ENCODE measurements at places on chromosomes 5 and 9. TPM values are rescaled to one million over a fixed set of nuclear protein-coding genes. Genes with fewer than 3 reads are reported as not detected.

DNA sequence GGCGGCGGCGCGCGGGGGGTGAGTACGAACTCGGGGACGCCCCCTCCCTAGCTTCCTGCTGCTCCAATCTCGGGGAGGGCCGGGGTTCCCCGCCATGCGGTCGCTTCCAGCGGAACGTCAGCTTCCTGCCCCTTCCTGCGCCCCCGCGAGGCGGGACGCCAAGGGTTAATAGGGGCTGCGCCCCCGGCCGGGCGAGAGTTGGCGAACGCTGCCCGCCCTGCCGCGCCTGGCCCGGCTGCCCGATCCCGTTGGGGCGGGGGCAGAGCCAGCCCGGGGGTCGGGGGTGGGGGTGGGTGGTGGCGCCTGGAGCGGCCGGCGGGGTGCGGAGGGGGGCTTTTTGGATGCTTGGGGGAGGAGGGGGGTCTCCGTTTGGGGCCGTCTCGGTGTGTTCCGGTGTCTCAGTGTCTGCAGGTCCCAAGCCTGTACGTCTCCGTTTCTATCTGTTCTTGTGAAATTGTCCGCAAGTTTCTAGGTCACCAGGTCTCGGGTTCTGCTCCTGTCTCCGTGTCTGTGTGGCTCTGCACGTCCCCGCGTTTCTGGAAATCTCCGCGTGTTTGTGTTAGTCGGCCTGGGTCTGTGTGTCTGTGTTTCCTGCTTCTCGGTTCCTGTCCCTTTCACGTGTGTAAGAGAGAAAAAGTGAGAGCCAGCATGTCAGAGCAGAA, 789 bp downstream of the COL27A1 start:
- no peak for DNase-seq
- H3K27ac ChIP-seq: no peak overlapping the region
- H3K36me3 ChIP-seq: no peaks in the 10 kb centered on the region
- H3K4me3 ChIP-seq: no peak overlapping the region

Gene C5orf52
- not detected for total RNA-seq

DNA sequence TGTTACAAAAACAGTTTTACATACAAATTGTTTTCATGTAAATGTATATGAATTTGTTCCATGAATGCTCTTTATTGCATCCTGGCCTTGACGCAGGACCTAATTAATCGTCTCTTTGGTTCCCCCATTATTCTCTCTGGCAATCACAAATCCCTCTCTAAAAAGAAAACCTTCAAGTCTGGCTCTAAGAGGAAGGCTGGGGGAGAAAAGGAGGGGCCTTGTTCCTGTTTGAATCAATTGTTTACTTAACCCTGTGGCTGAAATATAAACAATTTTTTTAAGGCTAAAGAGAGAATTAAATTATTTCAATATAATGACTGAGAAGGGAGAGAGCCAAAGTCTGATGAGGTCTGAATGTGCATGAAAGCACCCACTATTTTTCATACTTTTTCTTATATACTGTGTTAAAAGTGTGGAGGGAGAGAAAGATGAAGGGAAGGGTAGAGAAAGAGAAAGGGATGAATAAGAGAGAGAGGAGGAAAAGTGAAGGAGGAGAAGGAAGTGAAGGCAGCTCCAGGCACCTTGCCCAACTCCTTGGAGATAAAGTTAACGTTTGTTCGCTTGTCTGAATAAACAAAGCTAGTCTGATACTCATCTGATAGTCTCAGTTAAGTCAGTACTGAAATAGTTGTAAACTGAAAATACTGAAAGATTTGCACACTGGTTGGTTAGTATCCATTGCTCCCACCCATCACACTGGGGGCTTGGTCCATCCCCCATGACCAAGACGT, 116.4 kb upstream of the SPDL1 start:
- no peaks in the 10 kb centered on the region for H3K4me1 ChIP-seq
- no peaks in the 10 kb centered on the region for H3K36me3 ChIP-seq
- H3K4me3 ChIP-seq: no peak overlapping the region
- no peak overlapping the region for H3K27ac ChIP-seq
- H3K27me3 ChIP-seq: no peaks in the 10 kb centered on the region
- DNase-seq: no peak

GRCh38 chr5:139849942-139850341, 54.3 kb downstream of the PSD2 start:
- no peak overlapping the region for H3K27ac ChIP-seq
- H3K4me1 ChIP-seq: peaks cover 8% of the 10 kb centered on the region
- no peak for DNase-seq
- H3K36me3 ChIP-seq: no peaks in the 10 kb centered on the region

DNA sequence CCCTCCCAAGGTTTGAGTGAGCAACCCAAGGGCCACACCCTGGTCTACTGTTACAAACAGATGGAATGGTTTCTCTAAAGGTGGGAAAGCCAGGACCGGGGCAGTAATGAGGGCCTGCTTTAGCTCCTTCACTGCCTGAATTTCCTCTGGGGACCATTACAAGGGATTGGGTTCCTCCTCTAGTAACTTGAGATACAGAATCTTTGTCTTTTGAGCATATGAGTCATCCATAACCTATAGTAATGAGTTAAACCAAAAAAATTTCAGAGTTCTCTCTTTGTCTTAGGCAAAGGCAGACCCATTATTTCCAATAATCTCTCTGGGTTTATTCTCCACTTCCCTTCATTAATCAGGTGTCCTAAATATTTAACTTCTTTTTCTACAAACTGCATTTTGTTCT, 618.8 kb downstream of the HINT1 start:
- H3K27ac ChIP-seq: no peak overlapping the region
- DNase-seq: no peak
- no peaks in the 10 kb centered on the region for H3K4me1 ChIP-seq

DNA sequence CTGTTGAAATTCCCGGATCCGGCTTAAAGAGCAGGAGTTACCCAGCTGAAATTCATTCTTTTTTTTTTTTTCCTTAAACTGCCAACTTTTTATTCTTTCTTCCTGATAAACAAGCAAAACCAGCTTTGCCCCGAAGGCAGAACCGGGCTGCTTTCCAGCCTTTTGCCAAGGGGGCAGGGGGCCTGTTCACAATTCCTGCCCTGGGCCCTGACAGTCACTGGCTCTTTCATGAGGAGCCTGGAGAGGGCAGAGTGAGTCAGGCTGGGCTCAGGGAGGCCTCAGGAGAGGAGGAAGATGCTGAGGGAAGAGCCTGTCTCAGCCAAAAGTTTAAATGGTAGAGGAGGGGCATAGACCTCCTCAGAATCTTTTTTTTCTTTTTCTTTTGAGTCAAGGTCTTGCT, 4.8 kb downstream of the GLIPR2 start:
- no peak overlapping the region for H3K4me3 ChIP-seq
- peaks cover 94% of the 10 kb centered on the region for H3K4me1 ChIP-seq
- no peaks in the 10 kb centered on the region for H3K36me3 ChIP-seq
- no peaks in the 10 kb centered on the region for H3K27me3 ChIP-seq
- H3K27ac ChIP-seq: peak overlapping the region; percentile 73
- DNase-seq: no peak

Gene OTP
- not detected for total RNA-seq

Gene TAS2R1
- not detected for total RNA-seq

Gene PRUNE2
- total RNA-seq: 0.22 TPM

- H3K4me1 ChIP-seq: peaks cover 36% of the 10 kb centered on the region
- H3K27me3 ChIP-seq: no peaks in the 10 kb centered on the region
- no peak overlapping the region for H3K27ac ChIP-seq
- no peak overlapping the region for H3K4me3 ChIP-seq
These were observed 93.9 kb upstream of the LMX1B start for GRCh38 chr9:126519660-126520420.

GRCh38 chr5:10579536-10580521, 16.0 kb downstream of the ANKRD33B start:
- H3K27me3 ChIP-seq: no peaks in the 10 kb centered on the region
- H3K27ac ChIP-seq: no peak overlapping the region
- H3K4me3 ChIP-seq: no peak overlapping the region
- peaks cover 30% of the 10 kb centered on the region for H3K4me1 ChIP-seq

DNA sequence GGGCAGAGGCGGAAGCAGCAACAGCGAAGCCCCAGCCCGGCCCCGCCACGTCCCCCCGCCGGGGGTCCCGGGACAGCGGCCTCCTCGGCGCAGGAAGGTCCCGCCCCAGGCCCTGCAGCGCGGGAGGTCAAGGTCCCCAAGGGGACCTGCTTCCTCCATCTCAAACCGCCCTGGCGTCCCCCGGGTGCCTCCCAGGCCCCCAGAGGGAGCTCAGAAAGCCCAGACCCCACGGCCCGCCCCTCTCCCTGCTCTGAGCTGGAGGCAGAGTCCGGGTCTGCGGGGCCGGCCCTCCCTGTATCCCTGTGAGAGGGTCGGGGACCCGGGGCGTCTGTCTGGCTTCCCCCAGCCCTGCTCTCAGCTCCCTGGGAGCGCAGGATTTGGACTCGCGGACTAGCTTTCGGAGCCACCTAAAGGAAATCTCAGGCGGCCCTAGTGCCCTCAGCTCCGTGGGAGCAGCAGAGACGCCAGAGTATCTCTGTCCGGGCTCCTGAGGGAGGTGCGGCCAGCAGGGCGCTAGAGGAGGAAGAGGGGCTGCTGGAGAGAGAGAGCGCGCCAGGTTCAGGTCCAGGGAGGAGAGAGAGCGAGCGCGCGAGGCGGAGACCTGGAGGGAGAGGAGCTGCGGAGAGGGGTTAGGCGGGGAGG, 30.7 kb downstream of the EXOC3 start:
- no peaks in the 10 kb centered on the region for H3K36me3 ChIP-seq
- H3K27me3 ChIP-seq: no peaks in the 10 kb centered on the region
- H3K4me3 ChIP-seq: peak overlapping the region; percentile 62
- DNase-seq: peak; percentile 34
- peak overlapping the region; percentile 62 for H3K27ac ChIP-seq

Gene SYK
- total RNA-seq: 0.76 TPM

GRCh38 chr5:33423018-33423630, 17.6 kb upstream of the TARS1 start:
- H3K27me3 ChIP-seq: no peaks in the 10 kb centered on the region
- no peak overlapping the region for H3K4me3 ChIP-seq
- H3K36me3 ChIP-seq: no peaks in the 10 kb centered on the region
- no peaks in the 10 kb centered on the region for H3K4me1 ChIP-seq

Gene STPG3
- not detected for total RNA-seq

DNA sequence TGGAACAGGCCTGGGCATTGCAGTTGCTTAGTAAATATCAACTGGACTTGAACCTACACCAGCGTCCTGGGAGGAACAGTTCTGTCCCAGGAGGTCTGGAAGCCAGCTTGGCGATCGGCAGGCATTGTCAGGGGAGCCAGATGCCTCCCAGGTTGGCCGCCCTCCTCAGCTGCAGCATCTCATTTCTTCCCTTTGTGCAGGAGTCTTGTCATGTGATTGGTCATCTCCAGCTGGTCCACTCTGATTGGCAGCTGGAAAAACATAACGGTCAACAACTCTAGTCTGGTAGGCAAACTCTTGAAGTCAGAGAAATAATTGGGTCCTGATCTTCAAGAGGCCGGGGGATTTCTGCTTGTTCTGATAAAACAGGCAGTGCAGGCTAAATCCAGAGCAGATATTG, 29.6 kb upstream of the NCS1 start:
- no peak overlapping the region for H3K27ac ChIP-seq

DNA sequence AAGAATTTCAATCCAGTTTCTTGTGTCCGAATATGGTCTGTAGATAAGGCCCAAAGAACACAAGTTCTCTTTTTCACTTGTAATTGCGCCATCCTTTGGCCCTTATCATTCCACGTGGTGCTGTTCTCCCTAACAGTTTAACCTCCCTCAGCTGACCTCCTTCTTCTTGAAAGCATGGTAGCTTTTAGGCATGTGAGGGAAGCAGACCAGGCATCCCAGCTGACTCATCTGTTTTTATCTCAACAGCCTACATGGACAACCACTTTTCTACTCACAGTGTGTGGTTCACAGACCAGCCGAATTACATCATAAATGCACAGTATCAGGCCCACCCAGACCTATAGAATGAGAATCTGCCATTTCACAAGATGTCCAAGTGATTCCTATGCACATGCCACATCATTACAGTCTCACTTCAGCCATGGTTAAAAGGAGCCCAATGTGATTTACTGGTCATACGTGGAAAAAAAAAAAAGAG, 26.9 kb upstream of the PLIN2 start:
- no peak for DNase-seq
- H3K27ac ChIP-seq: no peak overlapping the region
- no peak overlapping the region for H3K4me3 ChIP-seq

- no peak overlapping the region for H3K4me3 ChIP-seq
- H3K4me1 ChIP-seq: no peaks in the 10 kb centered on the region
- no peaks in the 10 kb centered on the region for H3K36me3 ChIP-seq
- no peak overlapping the region for H3K27ac ChIP-seq
- no peaks in the 10 kb centered on the region for H3K27me3 ChIP-seq
- no peak for DNase-seq
These were observed 26.7 kb upstream of the ECM2 start for GRCh38 chr9:92562461-92562967.

GRCh38 chr5:119275146-119275545, 80.7 kb upstream of the TNFAIP8 start:
- H3K4me3 ChIP-seq: no peak overlapping the region
- peak overlapping the region; percentile 71 for H3K27ac ChIP-seq
- no peaks in the 10 kb centered on the region for H3K27me3 ChIP-seq
- H3K36me3 ChIP-seq: no peaks in the 10 kb centered on the region
- no peak for DNase-seq

DNA sequence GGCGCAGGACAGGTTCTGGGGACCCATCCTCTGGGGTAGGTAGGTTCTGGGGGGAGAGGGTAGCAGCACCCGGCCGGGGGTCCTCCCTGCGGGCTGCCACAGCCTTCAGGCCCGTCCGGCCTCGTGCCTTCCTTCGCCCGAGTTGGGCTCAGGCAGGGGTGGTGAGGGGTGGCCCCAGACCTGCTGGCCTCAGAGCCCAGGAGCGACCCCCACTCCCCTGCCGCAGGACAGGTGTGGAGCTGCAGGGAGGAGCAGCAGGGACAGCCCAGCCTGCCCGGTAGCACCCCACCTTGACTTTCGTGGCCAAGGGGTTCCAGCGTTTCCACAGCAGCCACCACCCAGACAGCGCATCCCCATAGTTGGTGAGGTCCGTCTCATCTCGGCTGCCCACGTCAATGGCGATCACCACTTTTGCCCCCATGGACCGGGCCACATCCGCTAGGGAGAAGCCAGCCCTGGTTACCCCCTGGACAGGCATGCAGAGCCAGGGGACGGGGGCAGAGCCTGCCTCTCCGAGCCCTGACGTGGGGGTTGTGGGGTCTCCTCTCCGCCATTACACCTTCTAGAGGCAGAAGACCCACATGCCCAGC, 3.4 kb upstream of the NSMF start:
- no peaks in the 10 kb centered on the region for H3K27me3 ChIP-seq
- peak; percentile 37 for DNase-seq
- H3K4me3 ChIP-seq: no peak overlapping the region
- H3K27ac ChIP-seq: peak overlapping the region; percentile 58

GRCh38 chr9:4126184-4126865, 173.5 kb downstream of the GLIS3 start:
- no peaks in the 10 kb centered on the region for H3K36me3 ChIP-seq
- no peak for DNase-seq
- H3K27me3 ChIP-seq: no peaks in the 10 kb centered on the region
- no peaks in the 10 kb centered on the region for H3K4me1 ChIP-seq

- no peaks in the 10 kb centered on the region for H3K27me3 ChIP-seq
- H3K4me1 ChIP-seq: no peaks in the 10 kb centered on the region
- peaks cover 67% of the 10 kb centered on the region for H3K36me3 ChIP-seq
These were observed 39.4 kb downstream of the RNF44 start for GRCh38 chr5:176497852-176498251.

All from CD4-positive, alpha-beta memory T cell (primary cell).